ENCODE measurements at places on chromosomes 6 and 20. TPM values are rescaled to one million over a fixed set of nuclear protein-coding genes. Genes with fewer than 3 reads are reported as not detected.

GRCh38 chr20:15185322-15185721 lies 847.9 kb upstream of the FLRT3 start:
- no peak for DNase-seq

- DNase-seq: no peak
These were observed 4.5 kb downstream of the SOX4 start for GRCh38 chr6:21597801-21598673.

DNA sequence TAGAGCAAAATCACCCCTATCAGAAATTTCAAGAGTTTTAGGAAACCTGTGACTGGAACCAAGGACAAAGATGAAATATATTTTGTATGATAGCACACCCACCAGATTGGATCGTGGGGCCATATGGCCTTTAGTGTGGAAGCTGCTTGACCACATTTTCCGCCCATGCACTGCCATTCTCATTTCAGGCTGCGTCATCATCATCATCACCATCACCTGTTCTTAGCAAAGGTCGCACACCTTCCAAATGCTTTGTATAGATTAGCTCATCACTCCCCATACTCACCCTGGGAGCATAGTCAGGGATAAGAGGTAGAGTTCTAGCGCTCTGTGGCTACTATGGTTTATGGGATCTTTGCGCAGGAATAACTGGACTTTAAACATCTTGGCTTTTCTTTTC lies 185.7 kb downstream of the MTHFD1L start:
- no peak for DNase-seq

- no peak for DNase-seq
These were observed 6.7 kb downstream of the PPP1R16B start for GRCh38 chr20:38812182-38812581.

DNA sequence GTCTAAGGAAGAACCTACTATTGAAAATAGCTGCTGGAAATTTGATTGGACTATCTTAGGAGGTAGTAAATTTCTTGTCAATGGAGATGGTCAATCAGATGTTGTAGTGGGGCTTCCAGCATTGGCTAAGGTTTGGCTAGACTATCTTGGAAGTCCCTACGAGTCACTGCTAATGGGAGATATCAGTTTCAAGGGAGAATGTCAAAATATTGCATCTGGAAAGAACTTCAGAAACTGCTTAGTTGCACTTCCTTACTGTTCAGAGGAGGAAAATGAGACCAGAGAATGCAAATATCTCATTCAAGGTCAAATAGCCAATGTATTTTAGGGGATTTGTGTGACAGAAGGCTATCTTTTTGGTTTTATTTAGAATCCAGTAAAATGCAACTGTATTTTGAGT lies 53.5 kb upstream of the CCN2 start:
- DNase-seq: no peak

DNA sequence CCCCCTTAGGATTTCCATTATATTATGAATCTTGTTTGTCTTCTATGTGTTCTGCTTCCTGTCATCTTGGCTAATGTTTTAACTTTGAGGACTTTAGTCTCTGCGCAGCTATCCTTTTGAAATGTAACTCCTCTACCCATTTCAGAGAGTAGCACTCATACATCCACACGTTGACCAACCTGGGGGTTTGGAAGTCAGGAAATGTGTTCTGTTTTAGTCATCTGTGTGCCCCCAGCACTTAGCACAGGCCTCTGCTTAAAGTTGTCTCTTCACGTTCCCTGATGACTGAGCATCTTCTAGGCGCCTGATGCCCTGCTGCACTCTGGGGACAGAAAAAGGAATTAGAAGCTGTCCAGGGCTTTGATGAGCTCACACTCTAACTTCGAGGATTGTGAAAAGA lies 47.9 kb downstream of the HMGN3 start:
- DNase-seq: no peak

- peak; percentile 29 for DNase-seq
These were observed 26.6 kb downstream of the RIN2 start for GRCh38 chr20:19784511-19785172.

DNA sequence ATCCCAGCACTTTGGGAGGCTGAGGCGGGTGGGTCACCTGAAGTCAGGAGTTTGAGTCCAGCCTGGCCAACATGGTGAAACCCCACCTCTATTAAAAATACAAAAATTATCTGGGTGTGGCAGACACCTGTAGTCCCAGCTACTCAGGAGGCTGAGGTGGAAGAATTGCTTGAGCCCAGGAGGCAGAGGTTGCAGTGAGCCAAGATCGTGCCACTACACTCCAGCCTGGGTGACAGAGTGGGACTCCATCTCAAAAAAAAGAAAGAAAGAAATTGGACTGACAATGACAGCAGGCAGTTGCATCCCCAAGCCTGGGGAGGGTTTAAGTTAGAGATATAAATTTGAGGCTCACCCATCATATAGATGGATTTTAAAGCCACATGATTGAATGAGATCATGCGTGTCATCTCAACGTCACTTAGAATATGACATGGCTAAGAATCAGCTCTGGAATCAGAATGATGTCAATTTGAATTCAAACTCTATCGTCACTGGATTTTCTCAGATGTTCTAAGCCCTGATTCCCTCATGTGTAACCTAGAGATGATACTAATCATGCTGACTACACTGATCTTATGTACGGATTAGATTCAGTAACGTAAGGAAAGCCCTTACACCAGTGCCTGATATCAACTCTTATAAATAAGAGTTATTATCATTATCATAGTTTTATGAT lies 534.0 kb upstream of the JARID2 start:
- DNase-seq: no peak

GRCh38 chr6:21402368-21402767 lies 191.2 kb upstream of the SOX4 start:
- DNase-seq: no peak

- DNase-seq: no peak
These were observed 7.5 kb upstream of the RREB1 start for GRCh38 chr6:7100072-7100752.

DNA sequence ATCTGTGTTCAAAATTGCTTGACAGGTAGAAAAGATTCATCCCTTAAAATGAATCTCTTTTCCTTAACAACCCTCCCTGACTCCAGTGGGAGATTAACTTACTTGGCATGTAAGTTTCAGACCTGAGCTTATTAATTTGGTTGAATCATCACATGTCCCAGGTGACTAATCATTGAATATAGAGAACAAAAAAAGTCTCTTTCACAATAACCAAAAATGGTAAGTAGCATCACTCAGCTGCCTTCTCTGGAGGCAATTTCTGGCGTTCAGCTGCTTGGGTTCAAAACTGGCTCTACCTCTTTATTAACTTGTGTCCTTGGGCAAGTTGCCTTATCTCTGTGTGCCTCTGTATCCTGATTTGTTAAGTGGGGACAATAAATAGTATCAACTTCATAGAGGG lies 2.9 kb downstream of the C6orf141 start:
- no peak for DNase-seq

- DNase-seq: no peak
These were observed 966.6 kb downstream of the HACE1 start for GRCh38 chr6:103893141-103893581.

DNA sequence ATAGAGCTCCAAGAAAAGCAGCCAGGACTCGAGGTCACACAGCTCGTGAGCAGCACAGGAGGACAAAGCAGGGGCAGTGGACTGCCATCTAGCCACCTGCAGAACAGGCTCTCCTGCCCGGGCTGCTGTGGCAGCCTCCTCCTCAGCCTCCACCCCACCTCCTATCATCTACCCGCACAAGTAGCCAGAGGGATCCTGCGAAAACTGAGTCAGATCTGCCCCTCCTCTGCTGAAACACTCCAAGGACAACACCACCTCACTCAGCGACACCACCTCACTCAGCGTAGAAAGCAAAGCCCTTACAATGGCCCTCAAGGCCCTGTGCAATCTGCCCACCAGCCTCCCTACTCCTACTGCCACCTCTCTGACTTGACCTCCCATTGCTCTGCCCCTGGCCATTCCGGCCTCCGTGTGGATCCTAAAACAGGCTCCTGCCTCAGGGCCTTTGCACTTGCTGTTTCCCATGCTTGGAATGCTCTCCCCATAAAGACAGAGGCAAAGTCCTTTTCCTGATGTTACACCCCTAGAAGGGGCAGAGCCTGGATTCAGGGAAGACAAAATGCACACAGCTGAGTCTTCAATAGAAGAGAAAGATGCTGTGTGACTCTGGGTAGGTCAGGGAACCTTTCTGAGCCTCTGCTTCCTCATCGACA lies 19.3 kb downstream of the PREX1 start:
- no peak for DNase-seq

DNA sequence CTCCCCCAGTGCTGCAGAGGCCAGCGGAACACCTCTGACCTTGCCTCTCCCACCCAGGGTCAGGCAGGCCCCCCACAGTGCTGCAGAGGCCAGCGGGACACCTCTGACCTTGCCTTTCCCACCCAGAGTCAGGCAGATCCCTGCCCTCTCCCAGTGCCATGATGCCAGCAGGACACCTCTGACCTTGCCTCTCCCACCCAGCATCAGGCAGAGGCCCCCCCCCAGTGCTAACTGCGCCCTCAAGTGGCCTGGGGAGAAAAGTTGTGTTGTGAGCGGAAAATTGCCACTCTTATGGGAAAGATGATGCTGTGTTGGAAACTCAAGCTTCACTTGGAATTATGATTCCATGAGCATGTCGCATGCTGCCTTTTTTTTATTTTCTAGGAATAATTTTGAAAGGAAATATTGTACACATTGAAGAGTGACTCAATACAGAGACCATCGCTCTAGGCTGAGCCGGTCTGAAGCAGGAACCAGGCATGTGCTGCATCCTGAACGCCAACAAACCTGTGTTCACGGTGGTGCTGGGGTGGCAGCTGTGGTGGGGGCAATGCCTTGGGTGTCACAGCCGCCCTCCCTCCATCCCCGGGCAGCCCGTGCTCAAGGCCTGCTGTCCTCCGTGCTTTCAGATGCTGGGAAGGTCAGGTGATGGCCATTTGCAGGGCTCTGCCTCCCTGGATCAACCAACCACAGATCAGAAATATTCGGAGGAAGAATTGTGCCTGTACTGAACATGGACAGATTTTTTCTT lies 98.6 kb downstream of the CDH4 start:
- DNase-seq: no peak

DNA sequence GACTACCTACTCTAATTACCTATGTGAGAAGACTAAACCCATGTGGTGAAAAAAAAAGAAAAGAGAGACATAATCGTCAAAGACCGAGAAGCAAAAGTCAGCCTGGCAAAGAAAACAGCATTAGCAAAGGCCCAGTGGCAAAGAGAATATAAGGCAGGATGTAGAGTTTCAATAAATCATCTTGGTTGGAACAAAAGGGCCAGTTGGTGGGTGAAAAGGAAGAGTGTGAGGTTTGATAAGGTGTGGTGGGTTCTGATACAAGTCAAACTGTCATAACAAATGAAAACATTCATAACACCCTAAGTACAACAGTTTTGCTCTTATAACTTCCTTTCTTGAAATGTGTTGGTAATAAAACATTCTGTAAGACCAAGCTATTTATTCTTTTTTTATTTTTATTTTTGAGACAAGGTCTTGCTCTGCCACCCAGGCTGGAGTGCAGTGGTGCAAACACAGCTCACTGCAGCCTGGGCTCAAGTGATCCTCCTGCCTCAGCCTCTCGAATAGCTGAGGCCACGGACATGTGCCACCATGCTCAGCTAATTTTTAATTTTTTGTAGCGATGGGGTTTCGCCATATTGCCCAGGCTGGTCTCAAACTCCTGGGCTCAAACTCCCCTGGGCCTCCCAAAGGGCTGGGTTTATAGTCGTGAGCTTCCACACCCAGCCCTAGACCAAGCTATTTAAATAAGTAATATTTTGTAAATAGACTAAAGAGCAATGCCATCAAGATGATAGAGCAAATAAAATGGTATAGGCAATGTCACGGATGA lies 18.9 kb upstream of the GTF3C6 start:
- no peak for DNase-seq

DNA sequence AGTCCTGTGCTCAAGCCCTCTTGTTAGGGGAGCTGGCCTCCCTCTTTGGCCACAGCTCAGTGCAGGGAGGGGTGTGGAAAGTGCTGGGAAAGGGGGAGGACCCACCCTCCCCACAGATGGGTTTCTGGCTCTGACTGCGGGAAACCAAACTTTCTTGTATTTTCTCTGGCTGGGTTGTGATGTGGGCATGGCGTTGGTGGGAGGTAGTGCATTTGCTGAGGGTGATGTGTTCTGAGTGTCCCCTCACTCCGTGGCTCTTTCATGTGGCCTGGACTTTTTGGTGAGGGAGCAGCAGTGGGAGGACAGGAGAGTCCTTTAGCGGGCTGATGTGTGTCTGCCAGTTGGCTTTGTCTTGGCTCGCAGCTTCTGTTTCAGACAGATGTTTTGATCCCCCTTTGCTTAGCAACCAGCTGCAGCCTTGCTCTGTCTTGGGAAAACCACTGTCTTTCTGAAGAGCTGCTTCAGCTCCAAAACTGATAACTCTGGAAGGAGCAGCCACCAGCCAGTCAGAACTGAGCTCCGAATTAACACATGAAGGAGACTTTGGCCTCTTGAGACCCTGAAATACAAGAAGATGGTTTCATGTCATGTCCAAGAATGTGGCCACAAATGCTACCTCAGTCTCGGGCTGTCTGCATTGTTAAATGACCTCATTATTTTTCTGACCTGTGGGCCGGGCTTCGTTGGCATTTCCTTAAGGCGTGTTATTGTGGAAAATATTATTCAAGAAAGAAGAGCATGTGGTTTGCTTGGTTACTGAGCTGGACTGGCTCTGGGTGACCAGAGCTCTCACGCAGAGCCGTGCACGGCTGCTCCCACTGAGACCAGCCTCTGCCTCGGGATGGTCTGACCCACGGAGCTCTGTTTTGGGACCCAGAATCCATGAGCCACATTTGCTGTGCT lies 21.5 kb downstream of the SYNJ2 start:
- DNase-seq: no peak

DNA sequence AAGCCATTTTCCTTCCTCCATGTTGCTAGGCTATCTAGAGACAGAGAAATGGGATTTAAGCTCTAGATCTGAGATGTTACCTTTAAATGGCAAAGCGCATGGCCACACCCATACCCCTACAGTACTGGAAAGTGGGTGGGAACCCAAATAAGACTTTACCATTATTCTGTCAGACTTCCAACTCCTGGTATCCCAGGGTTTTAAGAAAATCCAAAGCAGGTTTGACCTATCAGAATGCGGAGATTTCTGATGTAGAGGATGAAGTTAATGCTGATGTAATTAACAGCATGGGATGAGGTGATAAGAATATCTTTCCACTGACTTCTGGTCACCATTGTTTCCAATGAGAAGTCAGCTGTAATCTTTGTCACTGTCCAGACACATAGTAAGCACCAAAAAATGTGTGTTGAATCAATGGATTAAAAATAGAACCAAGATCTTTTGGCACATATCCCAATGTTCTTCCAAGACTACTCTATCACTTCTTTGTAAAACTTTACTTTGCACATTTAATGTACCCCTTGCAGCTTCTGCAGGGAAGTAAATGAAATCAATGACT lies 140.8 kb upstream of the INSM1 start:
- no peak for DNase-seq

FKBP1C gene
- polyA plus RNA-seq: 0.23 TPM

RFX6 gene
- not detected for polyA plus RNA-seq

YWHAB gene
- 78.1 TPM for polyA plus RNA-seq

NEURL2 gene
- 1.1 TPM for polyA plus RNA-seq

DZANK1 gene
- polyA plus RNA-seq: 0.08 TPM

TENT5A gene
- polyA plus RNA-seq: 0.82 TPM
